ENCODE measurements at places on chromosomes 2 and 18.

DNA sequence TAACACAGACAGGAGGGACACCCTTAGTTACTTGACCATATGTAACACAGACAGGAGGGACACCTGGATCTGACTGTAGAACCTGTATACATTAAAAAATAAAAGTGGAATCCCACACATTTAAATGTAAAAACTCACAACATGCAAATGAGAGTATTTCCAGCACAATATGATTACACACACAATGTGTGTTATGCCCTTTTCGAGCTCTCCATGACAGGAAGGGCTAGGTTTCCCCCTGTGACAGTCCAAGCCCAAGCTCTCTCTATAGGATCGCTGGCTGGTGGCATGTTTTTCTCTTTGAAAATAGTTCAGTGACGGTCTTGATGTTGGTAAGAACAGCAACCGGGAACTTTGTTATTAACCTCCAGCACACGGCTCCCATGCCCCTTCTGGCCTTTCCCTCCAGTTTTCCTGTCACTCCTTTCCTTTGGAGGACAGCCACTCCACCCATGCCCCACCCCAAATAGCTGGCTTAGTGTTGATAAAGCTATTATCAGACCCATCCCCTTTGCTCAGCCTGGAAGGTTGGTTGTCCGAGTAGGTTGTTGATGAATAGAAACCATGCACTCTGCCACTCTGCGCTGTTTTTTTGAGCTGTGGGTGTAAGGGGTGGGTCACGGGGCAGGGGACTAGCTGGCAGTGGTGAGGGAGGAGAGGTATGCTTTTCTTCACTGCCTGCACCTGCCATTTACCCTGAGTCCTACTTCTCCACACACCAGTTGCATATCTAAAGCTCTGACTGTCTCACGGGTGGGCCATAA lies 2.7 kb downstream of the RASGRP3 start:
- no peak overlapping the region for H3K27ac ChIP-seq
- no peaks in the 10 kb centered on the region for H3K27me3 ChIP-seq
- no peak overlapping the region for H3K4me3 ChIP-seq
- peaks cover 32% of the 10 kb centered on the region for H3K36me3 ChIP-seq
- peaks cover 42% of the 10 kb centered on the region for H3K4me1 ChIP-seq
- DNase-seq: no peak

- no peaks in the 10 kb centered on the region for H3K36me3 ChIP-seq
- no peak overlapping the region for H3K27ac ChIP-seq
- no peaks in the 10 kb centered on the region for H3K4me1 ChIP-seq
- no peak for DNase-seq
- H3K27me3 ChIP-seq: no peaks in the 10 kb centered on the region
Measured at GRCh38 chr2:163556511-163556910, 179.3 kb downstream of the FIGN start.

DNA sequence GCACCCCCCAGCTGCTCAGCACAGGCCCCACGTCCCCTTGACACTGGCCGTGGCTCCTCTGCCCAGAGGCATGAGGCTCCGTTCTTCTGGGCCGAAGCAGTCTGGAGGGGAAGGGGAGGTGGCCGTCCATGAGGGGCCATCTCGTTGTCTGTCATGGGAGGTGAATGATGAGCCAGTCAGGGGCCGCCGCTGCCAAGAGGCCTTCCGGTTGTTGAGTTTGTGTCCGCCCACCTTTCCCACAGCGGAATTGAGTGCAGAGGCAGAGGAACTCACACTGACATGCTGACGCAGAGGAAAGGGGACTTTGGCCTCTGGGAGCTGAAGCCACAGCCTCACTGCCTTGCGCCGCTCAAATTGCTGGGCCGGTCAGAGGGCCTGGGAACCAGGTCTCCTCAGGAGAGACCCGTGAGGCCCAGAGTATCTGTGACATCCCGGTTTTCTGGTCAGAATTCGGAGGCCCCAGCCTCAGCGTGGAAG lies 268.4 kb downstream of the ATAD2B start:
- peak; percentile 56 for DNase-seq
- no peaks in the 10 kb centered on the region for H3K36me3 ChIP-seq
- no peak overlapping the region for H3K4me3 ChIP-seq
- peaks cover 9% of the 10 kb centered on the region for H3K27me3 ChIP-seq
- H3K4me1 ChIP-seq: peaks cover 7% of the 10 kb centered on the region

- no peak overlapping the region for H3K4me3 ChIP-seq
- H3K4me1 ChIP-seq: peaks cover 31% of the 10 kb centered on the region
- H3K27me3 ChIP-seq: peaks cover 67% of the 10 kb centered on the region
- no peaks in the 10 kb centered on the region for H3K36me3 ChIP-seq
- no peak for DNase-seq
- no peak overlapping the region for H3K27ac ChIP-seq
Measured at GRCh38 chr2:65296971-65297370, 69.3 kb downstream of the ACTR2 start.

DNA sequence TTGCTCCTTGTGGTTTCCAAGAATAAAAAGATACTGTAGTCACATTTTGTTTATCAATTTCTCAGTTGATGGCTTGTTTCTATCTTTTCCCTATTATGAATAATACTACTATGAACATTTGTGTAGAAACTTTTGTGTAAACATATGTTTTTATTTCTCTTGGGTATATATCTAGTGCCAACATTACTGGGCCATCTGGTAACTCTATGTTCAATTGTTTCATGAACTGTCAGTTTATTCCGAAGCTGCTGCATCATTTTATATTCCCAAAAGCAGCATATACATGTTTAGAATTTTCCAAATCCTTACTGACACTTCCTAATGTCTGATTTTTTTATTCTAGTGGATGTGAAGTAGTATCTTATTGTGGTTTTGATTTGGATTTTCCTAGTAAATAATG lies 737.6 kb upstream of the TMEFF2 start:
- H3K27ac ChIP-seq: no peak overlapping the region
- DNase-seq: no peak
- H3K27me3 ChIP-seq: no peaks in the 10 kb centered on the region
- no peak overlapping the region for H3K4me3 ChIP-seq
- H3K4me1 ChIP-seq: no peaks in the 10 kb centered on the region
- H3K36me3 ChIP-seq: no peaks in the 10 kb centered on the region

- no peaks in the 10 kb centered on the region for H3K36me3 ChIP-seq
- H3K27me3 ChIP-seq: no peaks in the 10 kb centered on the region
- H3K4me3 ChIP-seq: no peak overlapping the region
- no peak overlapping the region for H3K27ac ChIP-seq
- DNase-seq: no peak
Measured at GRCh38 chr18:64692826-64693225, 543.9 kb upstream of the LINC00305 start.

DNA sequence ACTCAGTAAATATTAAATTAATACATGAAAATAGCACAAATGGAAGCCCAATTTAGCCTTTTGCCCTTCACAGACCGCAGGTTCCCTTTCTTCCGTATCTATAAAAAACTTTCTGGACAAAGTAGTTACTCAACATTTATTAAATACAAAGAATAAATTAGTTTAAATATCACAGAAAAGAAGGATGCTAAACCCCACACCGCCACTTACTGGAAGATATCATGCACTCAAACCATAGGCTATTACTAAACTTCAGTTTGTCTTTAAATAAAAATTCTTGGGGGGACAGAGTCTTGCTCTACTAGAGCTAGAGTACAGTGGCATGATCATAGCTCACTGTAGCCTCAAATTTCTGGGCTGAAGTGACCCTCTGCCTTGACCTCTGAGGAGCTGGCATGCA lies 120.7 kb upstream of the FHL2 start:
- no peak overlapping the region for H3K27ac ChIP-seq
- no peak for DNase-seq
- H3K4me1 ChIP-seq: no peaks in the 10 kb centered on the region
- peaks cover 10% of the 10 kb centered on the region for H3K27me3 ChIP-seq
- no peak overlapping the region for H3K4me3 ChIP-seq
- H3K36me3 ChIP-seq: no peaks in the 10 kb centered on the region

DNA sequence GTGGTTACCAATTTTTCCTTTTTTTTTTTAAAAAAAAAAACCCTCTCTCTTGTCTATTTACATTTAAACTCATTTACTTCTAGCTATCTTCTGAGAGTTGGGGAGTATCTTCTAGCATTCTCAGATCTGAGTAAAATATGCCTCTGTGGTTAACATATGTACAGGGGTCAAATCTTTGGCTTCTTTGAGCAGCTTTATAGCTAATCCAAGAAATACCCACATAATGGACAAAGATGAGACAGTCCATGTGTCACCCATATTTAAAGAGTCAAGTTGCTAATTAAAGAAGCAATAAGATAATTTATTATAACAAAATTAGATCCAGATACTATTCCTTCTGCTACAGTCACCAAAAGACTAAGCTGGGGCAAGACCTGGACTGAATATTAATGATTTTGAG lies 139.0 kb upstream of the HNRNPA3 start:
- H3K27ac ChIP-seq: no peak overlapping the region
- no peak for DNase-seq
- H3K4me3 ChIP-seq: no peak overlapping the region
- no peaks in the 10 kb centered on the region for H3K4me1 ChIP-seq

GRCh38 chr18:34709104-34709503 lies 994 bp upstream of the DTNA start:
- DNase-seq: no peak
- H3K4me1 ChIP-seq: no peaks in the 10 kb centered on the region

DNA sequence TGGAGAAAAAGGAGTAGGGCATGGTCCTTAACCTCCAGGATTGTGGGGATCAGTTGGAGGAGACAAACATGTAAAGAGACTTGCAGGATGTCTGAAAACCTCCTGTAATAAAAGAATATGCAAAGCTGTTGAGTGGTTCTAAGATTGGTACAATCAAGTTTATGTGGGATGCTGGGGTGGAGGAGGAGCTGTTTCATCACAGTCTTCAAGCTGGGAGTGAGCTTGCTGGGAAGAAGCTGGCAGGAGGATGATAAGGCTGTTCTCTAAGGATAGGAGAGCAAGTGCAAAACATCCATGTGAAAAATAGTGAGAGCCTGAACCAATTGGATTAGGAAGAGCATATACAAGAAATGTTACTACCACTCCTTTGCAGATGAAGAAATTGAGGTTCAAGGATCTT lies 161.9 kb upstream of the CRIM1 start:
- DNase-seq: no peak
- no peak overlapping the region for H3K27ac ChIP-seq
- no peak overlapping the region for H3K4me3 ChIP-seq

GRCh38 chr2:127512362-127512761 lies 13.9 kb downstream of the IWS1 start:
- H3K36me3 ChIP-seq: peaks cover 43% of the 10 kb centered on the region
- peaks cover 44% of the 10 kb centered on the region for H3K4me1 ChIP-seq

GRCh38 chr2:7517088-7517487 lies 599.9 kb downstream of the RNF144A start:
- H3K4me1 ChIP-seq: peaks cover 56% of the 10 kb centered on the region
- DNase-seq: peak; percentile 72
- H3K4me3 ChIP-seq: peak overlapping the region; percentile 57
- H3K27me3 ChIP-seq: no peaks in the 10 kb centered on the region
- H3K36me3 ChIP-seq: peaks cover 33% of the 10 kb centered on the region

- no peak for DNase-seq
- peak overlapping the region; percentile 99 for H3K4me3 ChIP-seq
- H3K27ac ChIP-seq: peak overlapping the region; percentile 75
- peaks cover 15% of the 10 kb centered on the region for H3K36me3 ChIP-seq
Measured at GRCh38 chr2:201452058-201452921, 750 bp downstream of the STRADB start.

- H3K27ac ChIP-seq: no peak overlapping the region
- H3K27me3 ChIP-seq: peaks cover 2% of the 10 kb centered on the region
- H3K4me3 ChIP-seq: no peak overlapping the region
- H3K4me1 ChIP-seq: no peaks in the 10 kb centered on the region
Measured at GRCh38 chr2:48728295-48728694, 27.2 kb downstream of the LHCGR start.

DNA sequence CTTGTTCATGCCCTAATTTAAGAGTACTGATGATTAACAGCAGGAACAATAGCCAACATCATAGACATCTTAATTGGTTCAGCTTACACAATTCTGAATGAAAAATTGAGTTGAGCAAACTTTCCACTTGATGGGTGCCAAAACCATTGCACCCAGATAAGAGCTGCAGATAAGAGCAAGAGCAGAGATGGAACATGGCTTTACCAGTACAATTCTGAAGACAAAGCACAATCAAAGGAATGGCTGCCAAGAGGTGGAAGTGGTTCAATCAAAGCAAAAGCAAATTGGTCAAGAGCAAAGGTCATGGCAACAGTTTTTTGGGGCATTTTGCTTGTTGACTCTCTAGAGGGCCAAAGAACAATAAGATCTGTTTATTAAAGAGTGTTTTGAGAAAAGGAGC lies 65.6 kb upstream of the ATP5MC3 start:
- no peaks in the 10 kb centered on the region for H3K4me1 ChIP-seq
- DNase-seq: no peak
- no peak overlapping the region for H3K27ac ChIP-seq
- H3K36me3 ChIP-seq: no peaks in the 10 kb centered on the region
- peaks cover 19% of the 10 kb centered on the region for H3K27me3 ChIP-seq
- H3K4me3 ChIP-seq: no peak overlapping the region

DNA sequence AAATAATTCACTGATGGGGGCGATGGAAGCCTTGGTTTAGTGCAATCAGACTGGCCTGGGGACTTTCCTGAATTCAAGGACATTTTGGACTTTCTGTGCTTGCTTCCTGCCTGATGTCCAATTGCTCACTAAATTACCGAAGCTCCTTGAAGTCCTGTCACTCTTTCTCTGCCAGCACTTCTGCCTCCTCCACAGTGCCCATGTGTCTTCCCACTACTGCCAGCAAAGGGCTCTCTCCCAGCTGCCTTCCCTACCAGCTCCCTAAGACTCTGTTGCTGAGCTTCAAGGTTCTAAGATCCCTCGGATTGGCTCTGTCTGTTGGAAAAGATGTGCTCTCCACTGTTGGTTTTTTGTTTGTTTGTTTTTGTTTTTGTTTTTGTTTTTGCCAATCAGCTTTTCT lies 158.1 kb downstream of the MTCL1 start:
- no peak overlapping the region for H3K4me3 ChIP-seq
- DNase-seq: no peak
- no peaks in the 10 kb centered on the region for H3K36me3 ChIP-seq
- H3K4me1 ChIP-seq: no peaks in the 10 kb centered on the region
- H3K27ac ChIP-seq: no peak overlapping the region

Data from activated CD8-positive, alpha-beta memory T cell treated with anti-CD3 and anti-CD28 coated beads, Interleukin-2, amount 10 ng/mL, durations not matched to agents 7 days and 5 days (primary cell).